ENCODE measurements at places on chromosomes 6 and 20.
A peak's percentile ranks its signal among the peaks of the same experiment; 100 is the strongest.

DNA sequence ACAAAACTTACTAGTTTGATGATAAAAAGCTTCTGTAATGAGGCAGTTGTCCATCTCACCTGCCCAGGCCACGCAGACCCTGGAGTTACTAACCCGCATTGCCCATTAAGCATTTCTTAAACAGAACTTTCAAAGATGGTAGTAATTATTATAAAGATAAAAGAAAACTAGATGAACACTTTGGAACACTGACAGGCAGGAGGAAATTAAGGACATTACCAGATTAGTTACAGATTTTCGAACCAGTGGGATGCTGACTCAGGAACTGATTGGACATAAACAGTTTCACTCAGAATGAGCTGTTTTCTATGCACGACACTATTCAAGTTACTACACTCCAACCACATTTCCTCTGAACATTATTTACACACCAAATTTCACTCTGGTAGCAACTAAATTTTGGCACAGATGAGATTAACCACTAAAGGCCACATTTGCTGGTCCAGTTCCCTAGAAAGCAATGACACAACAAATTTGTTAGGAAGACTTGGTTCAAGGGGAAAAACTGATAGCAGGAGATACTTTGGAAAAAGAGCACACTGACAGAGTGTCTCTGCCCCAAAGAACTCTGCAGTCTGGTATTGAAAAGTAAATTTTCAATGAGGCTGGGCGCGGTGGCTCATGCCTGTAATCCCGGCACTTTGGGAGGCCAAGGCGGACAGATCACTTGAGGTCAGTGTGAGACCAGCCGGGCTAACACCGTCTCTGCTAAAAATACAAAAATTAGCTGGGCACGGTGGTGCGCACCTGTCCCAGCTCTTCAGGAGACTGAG is 3.0 kb downstream of the ROMO1 start:
- H3K36me3 ChIP-seq, result peaks cover 28% of the 10 kb centered on the region
- no peaks in the 10 kb centered on the region for H3K4me1 ChIP-seq
- no peak overlapping the region for H3K4me3 ChIP-seq
- DNase-seq, result no peak
- no peaks in the 10 kb centered on the region for H3K27me3 ChIP-seq

- H3K27me3 ChIP-seq, result no peaks in the 10 kb centered on the region
- no peaks in the 10 kb centered on the region for H3K4me1 ChIP-seq
- H3K36me3 ChIP-seq, result no peaks in the 10 kb centered on the region
- DNase-seq, result no peak
Measured at GRCh38 chr6:108091288-108091687, 16.7 kb upstream of the OSTM1 start.

GRCh38 chr6:151098166-151098565 is 141.6 kb upstream of the AKAP12 start:
- H3K4me1 ChIP-seq, result no peaks in the 10 kb centered on the region
- no peak overlapping the region for H3K27ac ChIP-seq
- no peak overlapping the region for H3K4me3 ChIP-seq
- no peaks in the 10 kb centered on the region for H3K27me3 ChIP-seq
- no peak for DNase-seq

DNA sequence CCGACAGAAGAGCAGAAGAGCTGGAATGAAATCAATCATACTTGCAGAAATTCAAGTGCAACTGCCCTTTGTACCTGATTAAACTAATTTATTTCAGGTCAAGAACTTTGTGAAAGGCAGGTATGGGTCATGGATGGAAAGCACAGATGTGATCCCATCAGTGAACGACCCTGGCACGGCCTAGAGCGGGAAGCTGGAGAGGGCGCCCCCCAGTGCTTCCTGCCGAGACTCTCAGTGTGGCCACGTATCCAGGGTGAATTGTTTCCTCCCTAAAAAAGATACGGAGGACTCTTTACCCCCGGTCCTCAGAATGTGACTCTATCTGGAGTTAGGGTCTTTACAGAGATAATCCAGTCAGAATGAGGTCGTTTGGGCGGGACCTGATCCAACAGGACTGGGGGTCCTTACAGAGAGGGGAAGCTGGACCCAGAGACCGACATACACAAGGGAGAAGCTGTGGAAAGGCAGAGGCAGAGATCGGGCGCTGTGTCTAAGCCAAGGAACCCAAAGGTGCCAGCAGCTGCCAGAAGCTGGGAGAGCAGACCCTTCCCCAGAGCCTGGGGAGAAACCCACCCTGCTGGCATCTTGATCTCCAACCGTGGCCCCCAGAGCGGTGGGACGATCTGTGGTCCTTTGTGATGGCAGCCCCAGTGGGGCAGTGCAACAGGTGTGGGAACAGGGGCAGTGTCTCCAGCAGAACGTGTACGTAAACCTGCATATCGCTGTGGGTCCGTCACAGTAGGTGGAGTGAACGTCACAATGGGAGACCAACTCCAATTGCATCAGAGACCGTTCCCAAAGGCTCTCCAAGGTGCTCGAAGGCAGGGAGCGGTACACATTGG is 91.9 kb downstream of the TAF4 start:
- no peak for DNase-seq
- no peak overlapping the region for H3K27ac ChIP-seq
- peaks cover 8% of the 10 kb centered on the region for H3K36me3 ChIP-seq
- no peaks in the 10 kb centered on the region for H3K27me3 ChIP-seq
- H3K4me3 ChIP-seq, result no peak overlapping the region

GRCh38 chr20:36460648-36461599 is 80.4 kb upstream of the MYL9 start:
- peak overlapping the region; percentile 55 for H3K4me3 ChIP-seq
- peak overlapping the region; percentile 88 for H3K27ac ChIP-seq
- H3K4me1 ChIP-seq, result peaks cover 16% of the 10 kb centered on the region
- DNase-seq, result peak; percentile 94
